ENCODE measurements at places on chromosomes 5 and 9.

DNA sequence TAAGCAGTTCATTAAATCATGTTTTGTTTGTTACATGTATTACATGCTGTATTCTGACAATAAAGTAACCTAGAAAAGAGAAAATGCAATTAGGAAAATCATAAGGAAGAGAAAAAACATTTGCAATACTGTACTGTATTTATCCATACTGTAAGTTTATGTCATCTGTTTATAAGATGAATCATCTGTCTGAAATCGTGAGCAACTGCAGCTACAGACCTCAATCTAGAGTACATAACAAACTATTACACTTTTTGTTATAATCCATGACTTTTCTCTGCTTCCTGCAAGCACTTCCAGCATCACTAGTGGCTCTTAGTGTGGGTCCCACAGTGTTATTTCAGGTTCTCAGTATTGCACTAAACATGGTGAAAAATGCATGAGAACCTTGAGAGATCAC lies 144.4 kb upstream of the NR4A3 start:
- peaks cover 2% of the 10 kb centered on the region for H3K27me3 ChIP-seq
- DNase-seq = no peak
- no peaks in the 10 kb centered on the region for H3K36me3 ChIP-seq
- H3K4me1 ChIP-seq = no peaks in the 10 kb centered on the region

- H3K36me3 ChIP-seq = no peaks in the 10 kb centered on the region
- no peaks in the 10 kb centered on the region for H3K4me1 ChIP-seq
- H3K4me3 ChIP-seq = no peak overlapping the region
- H3K27me3 ChIP-seq = no peaks in the 10 kb centered on the region
These were observed 147.4 kb downstream of the TRIM36 start for GRCh38 chr5:115022303-115022702.

DNA sequence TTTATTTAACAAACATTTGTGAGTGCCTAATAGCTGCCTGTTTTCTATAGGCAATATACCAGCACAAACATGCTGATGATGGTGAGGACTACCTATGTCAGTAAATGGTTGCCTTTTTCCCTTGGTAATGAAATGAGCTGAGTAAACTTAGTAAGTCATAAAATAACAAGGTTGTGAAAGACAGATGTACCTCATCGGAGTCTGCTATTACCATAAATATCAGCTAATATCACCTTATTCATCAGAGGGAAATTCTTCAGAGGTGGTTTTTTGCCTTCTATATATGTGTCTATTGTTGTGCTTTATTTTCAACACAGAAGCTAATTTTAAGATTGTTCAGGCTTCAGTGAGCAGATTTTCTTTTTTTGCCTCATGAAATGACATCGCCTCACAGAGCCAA lies 1040.5 kb downstream of the DTWD2 start:
- no peak overlapping the region for H3K4me3 ChIP-seq
- no peak for DNase-seq
- H3K4me1 ChIP-seq = no peaks in the 10 kb centered on the region
- no peaks in the 10 kb centered on the region for H3K27me3 ChIP-seq
- no peaks in the 10 kb centered on the region for H3K36me3 ChIP-seq

DNA sequence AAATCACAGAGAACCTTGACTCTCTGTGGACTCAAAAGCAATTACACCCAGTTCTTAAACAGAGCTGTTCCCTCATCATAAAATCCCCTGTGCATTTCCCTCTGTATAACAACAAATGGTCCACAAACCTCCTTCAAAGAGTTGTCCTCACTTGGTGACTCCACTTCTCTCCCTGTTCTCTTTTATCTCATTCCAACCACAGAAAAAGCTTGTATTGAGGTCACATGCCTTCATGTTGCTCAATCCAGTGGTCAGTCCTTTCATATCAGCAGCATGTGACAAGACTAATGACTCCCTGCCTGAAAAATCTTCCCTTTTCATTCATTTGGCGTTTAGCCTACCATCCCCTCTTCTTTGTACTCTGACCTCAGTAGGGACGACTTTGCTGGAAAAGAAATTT lies 158.0 kb downstream of the DEPDC1B start:
- H3K36me3 ChIP-seq = no peaks in the 10 kb centered on the region
- H3K27me3 ChIP-seq = peaks cover 13% of the 10 kb centered on the region

- peak overlapping the region; percentile 76 for H3K27ac ChIP-seq
- peaks cover 32% of the 10 kb centered on the region for H3K27me3 ChIP-seq
- DNase-seq = no peak
- H3K36me3 ChIP-seq = no peaks in the 10 kb centered on the region
These were observed 826 bp downstream of the GPRIN1 start for GRCh38 chr5:176608937-176609723.

DNA sequence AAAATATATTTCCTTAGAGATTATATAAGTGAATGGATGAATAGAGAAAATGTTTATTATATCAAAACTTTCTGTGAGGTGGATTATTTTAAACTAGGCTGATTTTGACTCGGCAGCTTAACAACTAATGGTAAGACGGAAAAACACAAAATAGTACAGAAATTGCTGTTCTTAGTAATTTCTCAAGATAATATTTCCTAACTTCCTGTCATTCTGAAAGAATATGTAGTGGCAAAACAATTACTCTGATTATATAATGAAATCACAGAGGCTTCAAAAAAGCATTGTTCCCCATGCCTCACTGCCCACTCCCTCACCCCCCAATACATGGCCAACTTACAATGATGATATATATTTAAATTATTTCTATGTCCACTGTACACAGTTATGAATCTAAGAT lies 85.4 kb downstream of the YTHDC2 start:
- no peak for DNase-seq
- H3K27ac ChIP-seq = no peak overlapping the region
- H3K36me3 ChIP-seq = peaks cover 6% of the 10 kb centered on the region
- peaks cover 11% of the 10 kb centered on the region for H3K27me3 ChIP-seq

GRCh38 chr5:131230406-131230805 lies 33.4 kb upstream of the CDC42SE2 start:
- H3K4me1 ChIP-seq = peaks cover 9% of the 10 kb centered on the region
- H3K27ac ChIP-seq = no peak overlapping the region
- no peak overlapping the region for H3K4me3 ChIP-seq
- no peaks in the 10 kb centered on the region for H3K36me3 ChIP-seq
- no peaks in the 10 kb centered on the region for H3K27me3 ChIP-seq
- no peak for DNase-seq

DNA sequence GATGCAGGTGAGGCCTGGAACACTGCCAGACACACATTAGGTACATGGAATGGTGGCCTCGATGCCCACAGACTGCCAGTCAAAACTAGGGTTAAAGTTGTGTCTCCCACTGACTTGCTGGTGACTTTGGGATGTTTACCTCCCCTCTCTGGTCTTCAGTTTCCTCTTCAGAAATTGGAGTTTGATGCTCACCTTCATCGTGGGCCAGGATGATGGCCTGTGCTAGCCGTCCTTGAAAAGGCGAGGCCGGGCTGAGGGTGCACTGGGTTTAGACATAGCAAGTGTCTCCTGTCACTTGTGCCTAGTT lies 49.0 kb upstream of the FOXE1 start:
- no peak overlapping the region for H3K27ac ChIP-seq
- no peaks in the 10 kb centered on the region for H3K36me3 ChIP-seq
- DNase-seq = no peak
- H3K27me3 ChIP-seq = peaks cover 37% of the 10 kb centered on the region
- peak overlapping the region; percentile 76 for H3K4me3 ChIP-seq

DNA sequence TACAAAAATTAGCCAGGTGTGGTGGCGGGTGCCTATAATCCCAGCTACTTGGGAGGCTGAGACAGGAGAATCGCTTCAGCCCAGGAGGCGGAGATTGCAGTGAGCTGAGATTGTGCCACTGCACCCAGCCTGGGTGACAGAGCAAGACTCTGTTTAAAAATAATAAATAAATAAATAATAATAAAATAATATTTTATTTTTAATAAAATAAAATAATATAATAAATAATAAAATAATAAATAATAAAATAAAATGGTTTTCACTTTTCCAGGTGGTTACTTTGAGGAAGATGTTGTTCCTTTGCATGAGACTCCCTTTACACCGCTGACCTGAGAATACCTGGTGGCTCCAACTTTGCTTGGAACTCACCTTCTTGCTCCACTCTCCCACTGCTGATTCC lies 82.8 kb downstream of the RCL1 start:
- no peaks in the 10 kb centered on the region for H3K27me3 ChIP-seq
- no peak overlapping the region for H3K4me3 ChIP-seq
- no peak for DNase-seq
- peaks cover 23% of the 10 kb centered on the region for H3K36me3 ChIP-seq
- H3K27ac ChIP-seq = no peak overlapping the region

GRCh38 chr5:92927291-92927778 lies 653.7 kb downstream of the NR2F1-AS1 start:
- H3K4me1 ChIP-seq = no peaks in the 10 kb centered on the region
- H3K36me3 ChIP-seq = no peaks in the 10 kb centered on the region
- H3K27me3 ChIP-seq = no peaks in the 10 kb centered on the region
- H3K27ac ChIP-seq = no peak overlapping the region
- H3K4me3 ChIP-seq = no peak overlapping the region

DNA sequence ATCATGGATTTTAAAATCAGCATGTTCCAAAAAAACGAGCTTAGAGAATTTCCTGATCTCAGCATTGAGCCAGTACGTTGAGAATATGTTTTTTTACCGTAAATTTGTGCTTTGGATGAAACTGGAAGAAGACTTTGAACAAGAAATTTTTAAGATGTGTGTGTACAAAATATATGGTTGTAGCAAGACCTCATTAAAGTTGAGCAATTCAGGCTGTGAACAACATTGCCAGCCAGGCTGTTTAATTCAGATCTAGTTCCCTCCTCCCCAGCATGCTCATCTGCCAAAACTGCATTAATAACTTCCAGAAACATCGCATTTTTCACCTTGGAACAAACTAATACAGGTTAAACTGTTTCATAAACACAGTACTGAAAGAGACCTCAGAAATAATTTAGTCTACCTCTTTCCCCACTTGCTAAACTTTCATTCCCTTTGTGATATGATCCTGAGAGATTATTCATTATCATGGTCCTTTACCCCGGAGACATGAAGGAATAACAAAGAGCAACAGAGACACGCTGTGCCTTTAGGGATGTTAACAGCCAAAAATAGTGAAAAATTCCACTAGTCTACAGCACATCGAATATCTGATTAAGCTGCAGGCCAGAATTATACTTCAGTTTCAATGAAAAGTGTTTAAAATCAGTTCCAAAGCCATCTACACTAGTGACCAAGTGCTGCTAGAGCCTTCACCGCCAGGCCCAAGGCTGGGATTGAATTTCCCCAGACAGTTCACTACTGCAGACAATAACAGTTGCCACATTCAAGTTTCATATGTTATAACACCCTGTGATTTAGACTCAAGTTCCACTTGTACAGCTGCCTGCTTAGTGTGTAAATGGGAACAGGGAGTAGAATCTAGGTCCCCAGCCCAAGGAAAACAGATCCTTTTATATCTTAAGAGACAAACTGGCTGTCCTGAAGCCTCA lies 89.6 kb downstream of the EFNA5 start:
- no peak overlapping the region for H3K4me3 ChIP-seq
- no peaks in the 10 kb centered on the region for H3K4me1 ChIP-seq
- no peaks in the 10 kb centered on the region for H3K36me3 ChIP-seq
- no peak for DNase-seq
- H3K27ac ChIP-seq = no peak overlapping the region
- H3K27me3 ChIP-seq = peaks cover 23% of the 10 kb centered on the region

GRCh38 chr5:151646334-151646733 lies 40.4 kb downstream of the SPARC start:
- no peaks in the 10 kb centered on the region for H3K4me1 ChIP-seq
- H3K4me3 ChIP-seq = no peak overlapping the region
- peaks cover 8% of the 10 kb centered on the region for H3K27me3 ChIP-seq
- no peak for DNase-seq

GRCh38 chr5:35811108-35811741 lies 45.5 kb upstream of the IL7R start:
- peaks cover 11% of the 10 kb centered on the region for H3K36me3 ChIP-seq
- peak overlapping the region; percentile 94 for H3K27ac ChIP-seq
- DNase-seq = no peak
- H3K4me3 ChIP-seq = peak overlapping the region; percentile 27
- peaks cover 47% of the 10 kb centered on the region for H3K4me1 ChIP-seq

DNA sequence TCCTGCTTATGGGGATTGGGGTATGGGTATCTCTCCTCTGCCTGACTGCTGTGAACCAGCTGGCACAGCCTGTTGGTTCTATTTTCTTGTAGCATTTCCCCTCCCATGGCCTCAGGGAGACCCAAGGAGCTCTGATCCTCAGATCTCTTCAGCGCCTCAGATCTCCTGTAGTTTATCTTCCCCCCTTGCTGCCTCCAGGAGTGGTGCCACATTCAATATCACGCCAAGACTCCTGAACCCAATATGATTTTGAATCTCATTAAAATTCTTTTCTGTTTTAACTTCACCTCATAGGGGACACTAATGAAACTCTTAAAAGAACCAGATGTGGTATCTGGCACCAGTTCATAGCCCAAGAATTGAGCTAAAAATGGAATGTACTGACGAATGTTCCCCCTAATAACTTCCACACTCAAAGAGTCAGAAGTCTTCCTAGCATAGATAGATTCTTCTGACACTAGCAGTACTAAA lies 59.6 kb upstream of the LIFR start:
- H3K36me3 ChIP-seq = no peaks in the 10 kb centered on the region
- no peak for DNase-seq
- H3K4me3 ChIP-seq = no peak overlapping the region
- H3K4me1 ChIP-seq = no peaks in the 10 kb centered on the region
- H3K27me3 ChIP-seq = no peaks in the 10 kb centered on the region

DNA sequence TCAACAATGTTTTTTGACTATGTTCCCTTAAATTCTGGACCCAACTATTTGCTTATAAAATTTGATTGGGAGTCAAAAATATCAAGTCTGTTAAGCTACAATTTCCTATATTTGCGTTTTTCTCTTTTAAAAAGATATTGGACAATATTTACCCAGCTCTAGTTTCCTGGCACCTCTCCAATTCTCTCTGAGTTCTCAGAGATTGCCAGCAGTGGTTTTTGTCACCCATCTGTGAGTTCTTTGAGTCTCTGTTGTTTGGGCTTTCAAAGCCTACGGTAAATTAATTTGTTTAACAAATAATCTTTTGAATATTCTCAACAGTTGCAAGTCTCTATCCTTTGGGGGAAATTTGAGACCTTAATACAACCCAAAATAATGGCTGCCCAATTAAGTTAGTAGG lies 174.2 kb upstream of the PUM3 start:
- peaks cover 3% of the 10 kb centered on the region for H3K27me3 ChIP-seq
- H3K4me3 ChIP-seq = no peak overlapping the region
- no peak for DNase-seq
- H3K4me1 ChIP-seq = no peaks in the 10 kb centered on the region
- H3K27ac ChIP-seq = no peak overlapping the region

GRCh38 chr9:109903515-109904138 lies 123.6 kb downstream of the PALM2AKAP2 start:
- no peak overlapping the region for H3K4me3 ChIP-seq
- H3K4me1 ChIP-seq = peaks cover 29% of the 10 kb centered on the region
- no peaks in the 10 kb centered on the region for H3K36me3 ChIP-seq
- no peak overlapping the region for H3K27ac ChIP-seq
- DNase-seq = peak; percentile 59

- peaks cover 19% of the 10 kb centered on the region for H3K4me1 ChIP-seq
- no peak for DNase-seq
- peaks cover 15% of the 10 kb centered on the region for H3K27me3 ChIP-seq
- H3K36me3 ChIP-seq = peaks cover 21% of the 10 kb centered on the region
These were observed 29.1 kb downstream of the TRIP13 start for GRCh38 chr5:921456-922435.

- peaks cover 48% of the 10 kb centered on the region for H3K4me1 ChIP-seq
- H3K27me3 ChIP-seq = no peaks in the 10 kb centered on the region
- H3K36me3 ChIP-seq = no peaks in the 10 kb centered on the region
These were observed 160.4 kb downstream of the RGS3 start for GRCh38 chr9:113623851-113624485.
